Posterior vena cava (tissue), 2 donors: ENCODE measurements at places on chromosomes 1 and 21. TPM values are rescaled to one million over a fixed set of nuclear protein-coding genes. Genes with fewer than 3 reads are reported as not detected.

GRCh38 chr1:232628335-232629249 is 1.3 kb downstream of the SIPA1L2 start:
- DNase-seq, result no peak

- no peak for DNase-seq
These were observed 4.1 kb downstream of the TEX38 start for GRCh38 chr1:46675549-46676314.

GRCh38 chr1:227518876-227519275 is 44.5 kb upstream of the ZNF678 start:
- DNase-seq, result peak; percentile 36

GRCh38 chr1:53172426-53173128 is 24.0 kb upstream of the CPT2 start:
- no peak for DNase-seq

GRCh38 chr21:45875416-45875760 is 106.2 kb upstream of the COL6A1 start:
- DNase-seq, result peak; percentile 37

DNA sequence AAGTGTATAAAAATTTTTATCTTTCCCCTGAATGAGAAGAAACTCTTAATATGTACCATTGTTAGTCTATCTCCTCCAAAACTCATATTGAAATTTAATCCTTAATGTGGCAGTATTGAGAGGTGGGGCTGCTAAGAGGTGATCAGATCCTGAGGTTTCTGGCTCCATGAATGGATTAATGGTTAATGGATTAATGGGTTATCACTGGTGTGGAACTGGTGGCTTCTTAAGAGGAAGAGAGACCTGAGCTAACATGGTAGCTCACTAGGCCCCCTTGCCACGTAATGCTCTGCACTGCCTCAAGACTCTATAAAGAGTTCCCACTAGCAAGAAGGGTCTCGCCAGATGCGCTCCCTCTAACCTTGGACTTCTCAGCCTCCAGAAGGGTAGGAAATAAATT is 70.6 kb upstream of the ZBTB18 start:
- no peak for DNase-seq

DNA sequence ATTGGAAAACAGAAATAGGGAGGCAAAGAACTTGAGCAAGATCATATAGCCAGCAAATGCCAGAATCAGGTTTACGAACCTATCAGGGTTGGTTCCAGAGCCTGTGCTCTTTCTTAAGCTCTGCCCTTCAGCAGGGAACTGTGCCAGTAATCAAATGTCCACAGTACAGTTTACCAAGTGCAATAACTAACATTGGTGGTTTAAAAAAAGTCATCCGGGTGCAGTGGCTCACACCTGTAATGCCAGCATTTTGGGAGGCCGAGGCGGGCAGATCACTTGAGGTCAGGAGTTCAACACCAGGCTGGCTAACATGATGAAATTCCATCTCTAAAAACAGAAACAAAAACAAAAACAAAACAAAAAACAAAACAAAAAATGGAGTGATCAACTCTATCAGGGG is 182.7 kb downstream of the LMX1A start:
- no peak for DNase-seq

The CLCNKB gene
- 0.62 TPM for total RNA-seq

The FMO3 gene
- 2.2 TPM for total RNA-seq

The ECM1 gene
- total RNA-seq, result 78.0 TPM

The FCRL4 gene
- not detected for total RNA-seq

The SLC44A3 gene
- 7.7 TPM for total RNA-seq
